ENCODE measurements at places on chromosomes 5 and 9. TPM values are rescaled to one million over a fixed set of nuclear protein-coding genes. Genes with fewer than 3 reads are reported as not detected.

GRCh38 chr9:124357721-124358361, 57.4 kb downstream of the PSMB7 start:
- DNase-seq, result no peak

DNA sequence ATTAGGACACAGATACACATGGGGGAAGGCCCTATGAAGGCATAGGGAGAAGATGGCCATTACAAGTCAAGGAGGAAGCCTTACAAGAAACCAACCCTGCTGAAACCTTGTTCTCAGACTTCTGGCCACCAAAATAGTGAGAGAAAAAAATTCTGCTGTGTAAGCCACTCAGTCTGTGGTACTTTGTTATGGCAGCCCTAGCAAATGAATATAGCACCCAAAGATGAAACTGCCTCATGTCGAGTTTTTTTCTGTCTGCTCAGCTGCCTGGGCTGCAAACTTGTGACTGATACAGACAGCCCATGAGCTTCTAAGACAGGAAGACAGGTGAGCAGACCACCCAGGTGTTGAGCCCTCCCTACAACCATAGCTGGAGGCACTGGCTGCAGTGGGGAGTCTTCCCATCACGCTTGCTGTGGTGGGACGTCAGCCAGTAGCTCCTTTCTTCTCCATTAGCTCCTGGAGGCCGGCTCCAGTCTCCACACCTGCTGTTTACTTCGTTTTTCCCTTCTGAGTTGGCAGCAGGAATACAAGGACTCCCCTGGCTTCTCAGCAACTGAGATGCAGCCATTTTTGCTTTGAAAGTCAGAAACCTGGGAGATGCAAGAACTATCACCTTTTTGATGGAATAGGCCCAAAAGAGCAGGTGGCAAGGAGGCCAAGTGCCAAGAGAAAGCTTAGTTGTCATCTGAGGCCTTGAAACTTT, 164.9 kb downstream of the SEMA6A start:
- DNase-seq, result no peak

DNA sequence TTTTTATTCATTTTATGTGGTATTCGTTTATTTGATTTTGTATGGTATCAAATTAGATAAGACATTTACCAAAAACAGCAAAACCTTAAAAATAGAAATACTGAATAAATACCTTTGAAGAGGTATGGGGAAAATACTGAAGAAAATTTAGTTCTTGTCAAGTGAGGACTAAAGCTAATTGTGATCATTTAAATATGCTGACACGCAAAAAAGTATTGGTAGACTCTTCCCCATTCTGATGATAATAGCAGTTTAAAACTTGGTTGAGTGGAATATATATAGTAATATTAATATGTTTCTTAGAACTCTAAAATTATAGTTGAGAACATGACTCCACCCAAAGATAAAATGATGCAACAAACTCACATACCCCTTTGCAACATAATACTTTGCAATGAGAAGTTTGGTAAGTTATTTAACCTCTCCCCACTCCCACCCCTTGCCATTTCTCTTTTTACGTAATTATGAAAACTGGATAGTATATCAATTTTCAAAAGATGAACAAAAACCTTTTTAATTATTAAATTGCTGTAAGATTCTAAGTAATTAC, 30.1 kb upstream of the SNX24 start:
- DNase-seq, result no peak

GRCh38 chr5:172531704-172532026, 77.3 kb upstream of the SH3PXD2B start:
- no peak for DNase-seq

NCS1 gene
- total RNA-seq, result 3.2 TPM

MED10 gene
- total RNA-seq, result 24.9 TPM

- DNase-seq, result no peak
Measured at GRCh38 chr9:121871431-121872025, 220.1 kb downstream of the DAB2IP start.

- DNase-seq, result no peak
Measured at GRCh38 chr5:38697013-38697412, 140.6 kb upstream of the LIFR start.

GRCh38 chr9:2269778-2270177, 254.6 kb downstream of the SMARCA2 start:
- DNase-seq, result no peak

GRCh38 chr5:176188506-176189193, 49.6 kb upstream of the SIMC1 start:
- no peak for DNase-seq

- no peak for DNase-seq
Measured at GRCh38 chr9:16964228-16964627, 93.8 kb upstream of the BNC2 start.

DNA sequence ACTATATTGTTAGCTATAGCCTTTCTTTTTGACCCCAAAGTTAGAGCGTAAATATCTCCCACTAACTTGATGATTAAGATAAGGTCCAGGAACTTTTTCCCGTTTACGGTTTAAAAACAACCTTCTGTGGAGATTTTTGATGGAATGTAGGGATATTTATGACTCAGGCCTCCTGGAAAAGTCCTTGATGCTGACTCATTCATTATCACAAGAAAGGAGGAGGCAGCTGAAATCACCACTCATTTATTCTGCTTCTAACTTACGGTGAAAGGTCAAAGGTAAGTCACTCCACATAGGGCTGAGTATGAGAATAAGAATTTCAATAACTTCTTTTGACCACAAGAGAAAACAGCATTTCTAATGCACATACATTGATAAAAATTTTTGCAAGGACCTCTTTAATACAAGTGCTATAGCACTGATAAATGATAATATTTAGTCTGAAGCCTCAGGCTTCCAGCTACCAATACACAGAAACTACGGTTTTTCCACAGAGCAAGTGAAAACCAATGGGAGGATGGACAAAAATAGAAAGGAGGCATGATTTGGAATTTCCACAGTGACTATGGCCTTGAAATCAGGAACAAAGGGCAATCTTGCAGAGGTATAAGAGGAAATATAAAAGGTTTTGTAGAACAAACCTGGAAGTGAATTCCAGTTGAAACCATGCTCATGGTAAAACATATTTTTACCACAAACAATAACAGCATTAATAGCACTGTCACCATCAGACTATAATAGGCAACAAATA, 146.5 kb downstream of the PPP2R2B start:
- DNase-seq, result no peak

DNA sequence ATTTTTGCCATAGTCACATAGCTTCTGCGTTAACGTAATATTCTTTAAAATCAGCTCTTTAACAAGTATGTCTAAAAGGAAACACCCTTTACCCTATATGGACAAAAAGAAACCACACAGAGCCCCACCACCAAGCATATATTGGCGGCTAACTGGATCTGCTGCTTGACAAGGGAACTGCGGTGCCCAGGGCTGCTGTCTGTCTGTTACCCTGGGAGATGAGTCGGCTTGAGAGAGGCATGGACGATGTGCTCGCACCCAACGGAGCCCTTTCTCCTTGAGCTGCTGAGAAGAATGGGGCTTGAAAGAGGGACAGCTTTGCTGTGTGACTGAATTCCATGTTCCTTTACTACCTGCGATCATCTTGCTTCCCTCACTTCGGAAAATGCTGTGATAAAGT, 158.6 kb upstream of the SHB start:
- no peak for DNase-seq

- no peak for DNase-seq
Measured at GRCh38 chr9:20023961-20024571, 235.2 kb upstream of the SLC24A2 start.

HSPB3 gene
- 145 TPM for total RNA-seq

TNFSF8 gene
- total RNA-seq, result 0.73 TPM

GRCh38 chr5:33735072-33735471, 156.7 kb downstream of the ADAMTS12 start:
- DNase-seq, result no peak

DNA sequence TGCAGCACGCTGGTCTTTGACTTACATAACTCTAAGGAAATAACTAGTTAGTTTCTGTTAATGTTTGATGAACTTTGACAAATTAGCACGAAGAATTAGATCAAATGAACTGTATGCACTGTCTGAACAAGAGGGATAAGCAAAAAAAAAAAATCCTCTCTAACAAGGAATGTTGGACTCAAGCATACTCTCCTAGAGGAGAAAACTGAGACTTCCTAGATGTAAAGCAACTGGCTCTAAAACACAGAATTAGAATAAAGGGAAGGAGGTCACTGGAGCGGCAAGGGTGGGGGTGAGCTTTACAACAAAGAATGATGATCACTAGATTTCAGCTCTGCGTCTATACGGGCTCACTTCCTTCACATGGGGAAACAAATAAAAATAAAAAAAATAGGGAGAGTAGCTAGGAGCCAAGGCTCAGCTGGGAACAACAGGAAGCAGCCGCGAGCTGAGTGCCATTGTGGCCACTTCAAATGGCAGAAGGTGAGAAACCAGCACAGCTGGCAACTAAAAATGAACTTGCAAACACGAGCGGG, 48.7 kb upstream of the CEMIP2 start:
- no peak for DNase-seq

C9orf153 gene
- 0.13 TPM for total RNA-seq

DNA sequence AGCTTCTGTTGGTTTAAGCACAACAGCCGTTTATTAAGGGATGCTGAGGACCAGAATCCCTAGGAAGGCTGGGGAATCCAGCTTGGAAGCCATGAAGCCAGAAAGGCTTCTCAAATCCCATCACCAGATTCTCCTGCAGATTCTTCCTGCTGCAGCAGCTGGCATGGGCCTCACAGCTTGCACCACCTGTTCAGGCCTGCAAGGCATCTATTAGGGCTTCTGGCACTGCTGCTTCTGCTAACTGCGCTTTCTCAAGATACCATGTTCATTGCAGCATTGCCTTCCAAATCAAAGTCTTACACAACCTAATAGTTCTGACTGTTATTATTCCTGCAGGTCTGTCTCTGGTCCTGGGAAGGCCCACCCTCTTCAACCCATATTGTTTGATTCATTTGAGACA, 51.2 kb upstream of the ZNF366 start:
- no peak for DNase-seq

GABBR2 gene
- 0.42 TPM for total RNA-seq

- DNase-seq, result peak; percentile 22
Measured at GRCh38 chr9:109780453-109781033, 545 bp downstream of the PALM2AKAP2 start.

NIM1K gene
- 0.24 TPM for total RNA-seq

GRCh38 chr5:97022898-97023297, 87.0 kb downstream of the LNPEP start:
- DNase-seq, result no peak

CYSRT1 gene
- not detected for total RNA-seq

GRCh38 chr5:112253478-112254250, 165.4 kb downstream of the EPB41L4A start:
- DNase-seq, result peak; percentile 35

WDR38 gene
- total RNA-seq, result not detected

FGF18 gene
- total RNA-seq, result 0.66 TPM

DNA sequence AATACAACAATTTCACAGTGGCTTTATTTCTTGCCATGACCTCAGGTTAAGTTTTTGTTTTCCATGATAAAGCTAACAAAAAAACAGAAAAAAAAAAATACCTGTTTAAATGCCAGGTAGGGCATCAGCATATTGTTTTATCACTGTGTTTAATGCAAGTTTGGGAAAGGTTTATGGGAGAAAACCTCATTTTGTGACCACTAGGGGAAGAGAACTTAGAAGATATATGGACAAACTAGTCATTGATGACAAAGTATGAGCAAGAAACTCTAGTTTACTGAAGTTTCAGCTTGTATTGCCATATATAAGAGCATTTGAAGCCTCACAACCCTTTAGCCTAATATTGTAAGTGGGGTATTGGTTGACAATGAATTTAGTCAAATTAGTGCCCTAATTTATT, 1431.4 kb upstream of the CDH18 start:
- no peak for DNase-seq

IFNK gene
- total RNA-seq, result not detected

DNA sequence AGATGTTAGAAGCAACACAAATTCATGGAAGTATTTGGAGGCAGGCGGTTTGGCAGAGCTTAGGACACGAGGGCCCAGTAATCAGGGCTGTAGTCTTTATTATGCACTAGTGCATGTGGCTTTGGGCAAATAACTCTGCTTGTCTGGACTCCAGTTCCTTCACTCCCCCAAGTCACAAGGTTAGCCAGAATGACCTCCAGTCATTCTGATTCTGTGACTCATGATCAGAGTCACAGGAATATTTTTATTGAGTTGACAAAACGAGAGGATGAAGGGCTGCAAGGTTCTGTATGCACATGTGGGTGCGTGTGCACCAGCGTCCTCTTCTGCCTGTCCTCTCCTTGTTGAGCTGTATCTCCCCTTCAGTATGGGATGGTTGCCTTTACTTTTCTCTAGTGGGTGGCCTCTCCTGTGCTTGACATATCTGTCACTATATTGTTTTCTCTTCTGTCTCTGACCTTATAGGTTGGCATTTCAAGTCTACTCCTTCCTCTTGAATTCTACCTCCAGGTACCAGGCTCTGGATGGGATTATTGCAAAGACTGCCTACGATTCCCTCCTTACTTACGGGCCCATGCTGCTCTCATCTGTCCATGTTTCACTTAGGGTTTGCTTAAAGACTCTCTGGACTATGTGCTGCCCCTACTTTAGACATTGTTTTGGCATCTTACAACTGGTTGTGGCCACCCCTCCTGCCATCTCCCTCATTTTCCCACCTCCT, 94.6 kb downstream of the KDM4C start:
- DNase-seq, result no peak

IL9 gene
- not detected for total RNA-seq

DNA sequence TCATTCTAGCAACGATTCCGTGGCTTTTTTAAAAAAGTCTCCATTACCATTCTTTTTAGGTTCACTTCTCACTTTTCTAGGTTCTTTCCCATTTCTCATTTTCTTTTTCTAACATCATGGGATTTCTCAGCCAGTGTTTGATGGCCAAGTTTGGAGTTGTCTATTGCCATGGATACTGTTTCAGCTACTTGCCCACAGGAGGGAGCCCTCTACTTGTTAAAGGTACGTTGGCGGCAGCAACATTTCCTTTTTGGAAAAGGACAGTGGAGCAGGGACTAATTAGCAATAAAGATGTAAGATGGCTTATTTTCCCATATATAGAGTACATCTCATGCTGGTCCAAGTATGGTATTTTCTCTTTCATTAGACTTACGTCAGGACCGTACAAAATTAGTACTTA, 2257.5 kb upstream of the C9orf72 start:
- DNase-seq, result no peak

LRRC19 gene
- total RNA-seq, result not detected

DNA sequence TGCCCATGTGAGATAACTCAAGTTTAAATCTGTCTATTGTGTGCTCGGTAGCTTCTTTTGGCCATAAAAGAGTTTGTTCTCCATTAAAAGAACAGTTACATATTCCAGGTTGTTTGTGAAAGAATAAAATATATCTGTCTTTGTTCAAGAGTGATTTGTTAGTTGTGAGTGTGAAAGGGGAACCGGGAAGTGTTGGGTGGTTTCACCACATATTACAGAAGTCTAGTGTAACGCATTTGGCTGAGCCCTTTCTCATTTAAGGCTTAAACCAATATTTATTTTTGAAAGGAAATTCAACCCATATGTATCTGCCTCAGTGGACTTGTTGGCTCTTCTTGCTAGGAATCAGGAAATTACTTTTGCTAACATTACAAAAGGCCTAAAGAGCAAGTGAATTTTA, 54.1 kb upstream of the DMRTA1 start:
- no peak for DNase-seq

GRCh38 chr9:124869986-124870560, 8.1 kb downstream of the ARPC5L start:
- peak; percentile 50 for DNase-seq

GRCh38 chr5:54309691-54310432, 511 bp downstream of the ARL15 start:
- no peak for DNase-seq

- DNase-seq, result no peak
Measured at GRCh38 chr9:99637641-99638040, 184.0 kb upstream of the NR4A3 start.

- no peak for DNase-seq
Measured at GRCh38 chr5:10555277-10555684, 8.6 kb upstream of the ANKRD33B start.
